Left colon (tissue), 2 donors: ENCODE measurements at places on chromosomes 4 and X. TPM values are rescaled to one million over a fixed set of nuclear protein-coding genes. Genes with fewer than 3 reads are reported as not detected.

The NUDT11 gene
- 0.31 TPM for total RNA-seq

The CSAG2 gene
- total RNA-seq, result not detected

The NAT8L gene
- total RNA-seq, result 0.06 TPM

The CCDC120 gene
- total RNA-seq, result 15.7 TPM

The CCSER1 gene
- 22.7 TPM for total RNA-seq

The ACE2 gene
- 52.2 TPM for total RNA-seq

The OTUD6A gene
- total RNA-seq, result not detected

The OPRPN gene
- total RNA-seq, result not detected

The TMPRSS11F gene
- not detected for total RNA-seq

The SOWAHB gene
- 25.5 TPM for total RNA-seq

The LGI2 gene
- total RNA-seq, result 0.12 TPM

The IBSP gene
- not detected for total RNA-seq

The TCEAL3 gene
- total RNA-seq, result 7.3 TPM

The SHISA3 gene
- 1.9 TPM for total RNA-seq

The NPNT gene
- 30.6 TPM for total RNA-seq

The GPRIN3 gene
- 21.1 TPM for total RNA-seq

The PKD2 gene
- 11.4 TPM for total RNA-seq

GRCh38 chrX:110168585-110168984 lies 149.3 kb downstream of the AMMECR1 start:
- no peak for DNase-seq

- DNase-seq, result no peak
Measured at GRCh38 chr4:80495865-80496264, 160.3 kb downstream of the CFAP299 start.

- no peak for DNase-seq
Measured at GRCh38 chr4:55125763-55126541, 557 bp upstream of the KDR start.

DNA sequence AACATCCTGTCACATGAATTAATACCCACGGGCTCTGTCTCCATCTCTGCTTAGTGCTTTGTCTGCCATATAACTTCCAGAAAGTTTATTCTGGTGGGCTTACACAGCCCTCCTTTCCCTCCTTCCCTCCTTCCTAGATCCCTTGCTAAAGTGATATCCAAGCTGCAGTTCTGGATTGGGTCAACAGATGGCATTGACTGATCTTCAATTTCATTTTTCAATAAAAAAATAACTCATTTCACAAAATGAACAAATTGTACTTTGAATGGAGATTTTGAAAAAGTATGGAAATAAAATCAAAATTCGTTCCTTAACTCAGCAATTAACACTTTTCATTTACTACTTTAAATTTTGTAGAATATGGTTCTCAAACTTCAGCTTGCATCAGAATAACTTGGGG lies 94.9 kb downstream of the NXF2 start:
- no peak for DNase-seq

- no peak for DNase-seq
Measured at GRCh38 chrX:118824173-118824730, 628 bp downstream of the ZCCHC12 start.

DNA sequence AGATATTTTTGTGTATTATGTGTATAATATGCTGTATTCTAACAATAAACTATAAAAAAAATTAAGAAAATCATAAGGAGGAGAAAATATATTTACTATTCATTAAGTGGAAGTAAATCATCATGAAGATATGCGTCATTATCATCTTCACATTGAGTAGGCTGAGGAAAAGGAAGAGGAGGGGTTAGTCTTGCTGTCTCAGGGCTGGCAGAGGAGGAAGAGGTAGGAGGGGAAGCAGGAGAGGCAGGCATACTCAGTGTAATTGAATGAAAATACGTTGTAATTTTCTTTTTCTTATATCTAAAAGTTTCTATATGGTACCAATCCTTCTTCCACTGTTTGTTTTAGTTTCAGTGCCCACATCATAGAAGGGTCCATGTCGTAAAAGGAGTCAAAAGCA lies 9.8 kb upstream of the TMEM185A start:
- no peak for DNase-seq

DNA sequence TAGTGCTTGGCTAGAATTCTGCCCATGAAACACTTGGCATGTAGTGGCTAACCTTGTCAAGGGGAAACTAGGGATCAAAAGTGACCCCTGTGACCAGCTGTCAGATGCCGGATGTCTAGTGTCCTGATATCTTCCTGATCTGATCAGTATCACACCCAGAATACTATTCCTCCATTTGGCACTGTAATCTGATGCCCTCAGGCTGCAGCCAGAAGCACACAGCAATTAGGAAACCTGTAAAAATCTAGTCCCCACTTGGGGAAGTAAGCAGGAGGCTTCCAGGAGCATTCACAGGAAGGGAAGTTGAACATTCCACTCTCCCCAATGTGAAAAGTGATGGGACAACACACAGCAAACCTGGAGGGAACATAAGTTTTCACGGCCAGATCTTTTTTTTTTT lies 125.1 kb downstream of the HS6ST2 start:
- no peak for DNase-seq

DNA sequence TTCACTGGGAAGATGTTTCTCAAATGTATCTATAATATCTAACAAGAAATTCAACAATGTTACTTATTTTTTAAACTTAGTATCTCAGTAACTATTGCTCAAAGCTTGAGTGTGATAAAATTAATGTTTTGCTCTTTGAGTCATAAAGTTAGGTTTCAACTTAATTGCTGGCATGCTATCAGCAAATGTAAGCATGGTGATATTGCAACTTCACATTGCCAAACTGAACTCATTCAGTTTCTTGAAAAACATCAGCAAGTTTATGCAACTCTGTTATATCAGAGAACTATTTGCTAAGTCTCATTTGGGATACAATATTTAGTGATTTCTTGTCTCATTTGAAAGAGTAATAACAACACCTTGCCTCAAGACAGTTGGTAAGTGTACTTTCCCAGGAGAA lies 91.2 kb upstream of the KLF3 start:
- no peak for DNase-seq

- DNase-seq, result no peak
Measured at GRCh38 chrX:153527208-153527607, 9.8 kb downstream of the ATP2B3 start.

- no peak for DNase-seq
Measured at GRCh38 chr4:164648151-164648848, 105.6 kb upstream of the SMIM31 start.

GRCh38 chrX:150438165-150438564 lies 75.0 kb downstream of the MAMLD1 start:
- no peak for DNase-seq

DNA sequence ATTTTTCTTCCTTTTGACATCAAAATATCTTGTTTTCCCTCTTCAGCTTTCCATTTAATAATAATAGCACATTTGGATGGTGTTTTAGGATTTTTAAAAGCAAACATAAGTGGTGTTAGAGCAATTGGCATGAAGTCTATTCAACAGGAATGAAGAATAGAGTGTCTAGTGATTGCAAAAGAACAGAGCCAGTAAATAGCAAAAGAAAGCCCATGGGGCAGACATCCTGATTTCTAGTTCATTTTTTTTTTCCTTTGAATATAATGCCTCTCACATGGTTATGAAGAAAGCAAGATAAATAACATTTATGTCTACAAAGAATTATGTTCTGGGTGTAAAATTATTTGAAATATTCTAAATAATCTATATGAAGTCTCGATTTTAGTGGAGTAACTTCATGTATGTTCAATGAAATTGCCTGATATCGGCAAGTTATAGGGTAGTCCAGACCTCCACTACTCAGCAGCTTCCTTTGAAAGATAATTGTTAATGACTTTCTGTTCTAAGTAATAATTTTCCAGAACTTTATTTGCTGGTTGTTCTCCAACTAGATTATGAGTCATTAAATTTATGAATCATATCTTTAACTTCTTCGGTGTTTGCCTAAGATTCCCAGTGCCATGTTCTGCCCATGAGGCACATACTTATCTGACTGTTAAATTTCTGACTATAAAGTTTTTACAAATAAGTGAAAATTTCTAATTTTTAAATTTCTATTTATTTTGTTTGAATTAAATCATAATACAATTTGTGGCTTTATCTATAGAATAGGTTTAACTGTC lies 587.9 kb downstream of the TLL1 start:
- no peak for DNase-seq

- DNase-seq, result peak; percentile 26
Measured at GRCh38 chr4:25180524-25181131, 20.4 kb upstream of the SEPSECS start.

GRCh38 chr4:100742045-100742444 lies 224.2 kb upstream of the EMCN start:
- DNase-seq, result no peak

- DNase-seq, result no peak
Measured at GRCh38 chr4:120714417-120715010, 208.0 kb downstream of the PRDM5 start.

DNA sequence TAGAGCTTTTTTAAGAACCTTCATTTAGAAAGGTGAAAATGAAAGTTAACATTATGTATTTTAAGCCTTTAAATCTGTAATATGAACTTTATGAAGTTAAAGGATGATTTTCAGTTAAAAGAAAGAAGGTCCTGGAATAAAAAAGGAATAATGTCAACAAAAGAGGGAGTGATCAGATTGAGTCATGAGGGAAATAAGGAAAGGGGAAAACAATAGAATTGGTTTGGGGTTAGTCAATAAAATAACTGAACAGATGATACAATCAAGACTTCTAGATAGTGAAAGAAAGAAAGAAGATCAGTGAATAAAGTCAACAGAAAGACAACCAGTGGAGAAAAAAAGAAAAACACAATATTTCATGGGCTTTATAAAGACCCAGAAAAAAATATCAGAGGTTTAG lies 291.6 kb upstream of the ARSJ start:
- no peak for DNase-seq

GRCh38 chr4:47451657-47452056 lies 11.8 kb downstream of the COMMD8 start:
- DNase-seq, result no peak

GRCh38 chrX:101260435-101260834 lies 30.7 kb downstream of the TAF7L start:
- DNase-seq, result no peak

DNA sequence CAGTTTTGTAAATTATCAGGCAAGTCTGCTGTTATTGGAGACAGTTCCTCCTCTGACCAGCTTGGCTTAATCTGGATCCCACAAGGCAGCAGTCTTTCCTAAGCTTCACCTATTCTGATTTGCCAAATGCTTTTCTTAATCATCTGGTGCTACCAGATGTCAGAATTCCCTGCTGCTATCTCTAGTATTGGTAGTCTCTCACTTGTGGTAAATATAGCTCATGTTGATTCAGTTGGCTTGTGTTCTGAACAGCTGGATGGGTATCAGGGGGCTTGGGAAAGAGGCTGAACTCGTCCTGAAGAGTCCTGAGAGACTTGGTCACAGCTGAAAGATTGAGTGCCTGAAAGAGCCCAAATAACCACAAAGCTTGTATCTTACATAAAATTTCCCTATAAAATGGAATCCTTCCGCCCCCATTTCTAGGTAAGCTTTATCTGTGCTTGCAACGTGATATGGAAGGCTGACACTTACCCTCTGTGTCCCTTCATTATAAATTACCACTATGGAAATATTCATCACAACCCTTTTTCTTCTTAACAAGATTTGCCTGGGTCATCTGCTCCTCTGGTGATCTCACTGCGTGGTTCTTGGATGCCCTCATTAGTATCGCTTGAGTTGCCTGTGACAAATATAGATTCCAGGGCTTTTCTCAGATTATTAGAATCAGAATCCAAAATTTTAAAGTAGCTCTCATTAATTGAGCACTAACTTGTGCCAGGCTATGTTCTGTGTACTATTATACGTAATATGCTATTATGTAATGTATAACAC lies 104.1 kb upstream of the GPRIN3 start:
- no peak for DNase-seq

GRCh38 chr4:128859887-128860677 lies 50.6 kb downstream of the JADE1 start:
- DNase-seq, result no peak

GRCh38 chr4:128288689-128289106 lies 1.1 kb upstream of the PGRMC2 start:
- DNase-seq, result no peak

DNA sequence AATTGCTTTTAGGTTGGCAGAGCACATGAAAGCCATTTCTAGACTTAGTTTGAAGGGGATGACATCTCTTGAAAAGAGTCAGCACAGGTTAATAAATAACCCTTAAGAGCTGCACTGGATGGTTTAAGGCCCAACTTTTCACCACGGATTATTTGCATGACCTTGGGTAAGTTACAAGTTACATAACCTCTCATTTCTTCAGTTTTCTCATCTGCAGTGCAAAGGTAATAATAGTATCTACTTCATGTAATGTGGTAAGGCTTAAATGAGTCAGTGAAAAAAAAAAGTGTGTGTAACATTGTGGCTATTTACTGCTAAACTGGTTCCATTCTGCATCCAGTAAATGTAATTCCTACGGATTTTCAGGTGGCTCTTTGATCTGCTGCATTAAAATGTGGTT lies 715.8 kb downstream of the CCSER1 start:
- no peak for DNase-seq

GRCh38 chr4:45346816-45347435 lies 620.6 kb upstream of the GNPDA2 start:
- no peak for DNase-seq

- no peak for DNase-seq
Measured at GRCh38 chr4:175373031-175373430, 439.0 kb downstream of the GPM6A start.

- DNase-seq, result no peak
Measured at GRCh38 chrX:3585719-3586118, 127.7 kb downstream of the PRKX start.

DNA sequence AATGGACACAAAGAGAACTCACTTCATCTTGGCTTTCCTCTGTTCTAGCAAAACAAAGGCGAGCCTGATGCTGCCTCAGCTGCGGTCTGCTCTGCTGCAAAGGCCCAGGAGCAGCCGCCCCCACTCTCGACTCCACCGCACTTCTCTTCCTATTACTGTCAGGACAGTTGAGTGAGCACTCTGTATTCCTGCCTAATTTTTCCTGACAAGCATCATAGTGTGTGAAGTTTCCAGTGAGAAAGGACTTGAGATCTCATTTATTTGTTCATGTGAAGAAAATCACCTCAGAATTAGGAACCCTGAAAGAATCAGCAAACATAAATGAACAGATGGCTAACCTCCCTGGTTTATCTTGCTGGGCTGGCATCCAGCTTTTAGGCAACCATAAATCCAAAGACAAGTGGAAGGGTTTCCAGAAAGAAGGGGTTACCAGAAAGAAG lies 15.6 kb downstream of the SCARB2 start:
- DNase-seq, result peak; percentile 65

GRCh38 chr4:158176108-158176507 lies 3.3 kb upstream of the GASK1B start:
- no peak for DNase-seq
